ENCODE measurements at places on chromosomes 3 and 15.

GRCh38 chr3:108106031-108106430, 15.2 kb upstream of the CD47 start:
- DNase-seq: no peak

- no peak for DNase-seq
These were observed 384.0 kb upstream of the TGFBR2 start for GRCh38 chr3:30222441-30222840.

- DNase-seq: no peak
These were observed 1.4 kb downstream of the ATOSA start for GRCh38 chr15:52677593-52678467.

GRCh38 chr15:88401251-88401995, 65.8 kb downstream of the MRPL46 start:
- no peak for DNase-seq

GRCh38 chr3:71578054-71578751, 5.3 kb downstream of the FOXP1 start:
- no peak for DNase-seq

GRCh38 chr15:89196994-89197393, 24.4 kb downstream of the RLBP1 start:
- DNase-seq: no peak

DNA sequence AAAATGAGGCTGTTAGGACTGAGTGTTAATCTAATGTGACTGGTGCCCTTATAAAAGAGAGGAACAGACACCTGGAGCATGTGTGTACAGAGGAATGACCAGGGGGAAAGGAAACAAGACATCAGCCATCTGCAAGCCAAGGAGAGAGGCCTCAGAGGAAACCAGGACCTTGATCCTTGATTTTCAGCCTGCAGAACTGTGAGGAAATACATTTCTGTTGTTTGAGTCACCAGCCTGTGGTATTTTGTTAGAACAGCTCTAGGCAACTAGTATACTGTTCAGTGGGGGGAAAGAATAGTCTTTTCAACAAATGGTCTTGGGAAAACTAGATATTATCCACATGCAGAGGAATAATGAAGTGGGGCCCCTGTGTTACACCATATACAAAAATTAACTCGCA, 80.6 kb downstream of the CCR1 start:
- DNase-seq: no peak

- no peak for DNase-seq
These were observed 941 bp upstream of the SH3BP5 start for GRCh38 chr3:15333099-15333955.

- DNase-seq: no peak
These were observed 32.3 kb upstream of the TMCO5A start for GRCh38 chr15:37902126-37902525.

DNA sequence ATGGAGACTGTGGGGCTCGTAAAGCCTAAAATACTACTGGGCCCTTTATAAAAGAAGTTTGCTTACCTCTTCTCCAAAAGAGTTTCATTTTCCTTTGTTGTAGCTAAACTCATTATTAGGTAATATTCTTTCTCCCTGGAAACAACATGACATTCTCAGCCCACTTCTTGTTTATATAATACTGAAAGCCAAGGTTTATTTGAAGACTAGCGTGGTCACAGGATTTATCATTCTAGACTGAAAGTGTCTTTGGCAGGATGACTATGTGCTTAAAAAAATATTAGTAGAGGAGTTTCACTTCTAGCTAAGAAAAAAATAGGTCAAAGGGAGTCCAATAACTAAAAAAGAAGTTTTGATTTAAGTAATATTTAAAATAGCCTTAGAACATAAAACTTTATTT, 1085.2 kb upstream of the CADM2 start:
- DNase-seq: no peak

GRCh38 chr15:25954398-25954797, 91.3 kb upstream of the ATP10A start:
- no peak for DNase-seq

GRCh38 chr3:72888546-72889309, 882 bp downstream of the GXYLT2 start:
- DNase-seq: no peak

DNA sequence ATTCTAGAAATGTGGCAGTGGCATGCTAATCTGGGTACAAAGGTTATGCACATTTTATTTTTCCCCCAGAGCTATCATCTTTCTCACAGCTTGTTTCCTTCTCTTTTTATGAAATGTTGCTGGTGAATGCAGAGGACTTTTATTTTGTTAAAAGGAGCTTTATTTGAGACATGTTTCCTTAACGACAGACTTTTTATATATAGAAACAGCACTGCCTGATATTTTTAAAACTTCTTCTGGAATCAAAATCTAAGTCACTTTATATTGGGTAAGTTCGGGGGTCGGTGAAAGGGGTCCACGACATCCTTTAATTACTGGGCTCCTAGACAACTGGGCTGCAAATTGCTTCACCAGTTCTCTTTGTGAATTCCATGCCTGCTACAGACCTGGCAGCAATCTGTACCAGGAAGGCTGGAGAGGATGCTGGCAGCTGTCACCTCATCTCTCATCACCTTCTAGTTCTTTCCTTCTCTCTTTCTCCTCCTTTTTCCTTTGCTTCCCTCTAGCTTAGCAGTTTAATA, 464.7 kb downstream of the PDCD6IP start:
- DNase-seq: no peak

DNA sequence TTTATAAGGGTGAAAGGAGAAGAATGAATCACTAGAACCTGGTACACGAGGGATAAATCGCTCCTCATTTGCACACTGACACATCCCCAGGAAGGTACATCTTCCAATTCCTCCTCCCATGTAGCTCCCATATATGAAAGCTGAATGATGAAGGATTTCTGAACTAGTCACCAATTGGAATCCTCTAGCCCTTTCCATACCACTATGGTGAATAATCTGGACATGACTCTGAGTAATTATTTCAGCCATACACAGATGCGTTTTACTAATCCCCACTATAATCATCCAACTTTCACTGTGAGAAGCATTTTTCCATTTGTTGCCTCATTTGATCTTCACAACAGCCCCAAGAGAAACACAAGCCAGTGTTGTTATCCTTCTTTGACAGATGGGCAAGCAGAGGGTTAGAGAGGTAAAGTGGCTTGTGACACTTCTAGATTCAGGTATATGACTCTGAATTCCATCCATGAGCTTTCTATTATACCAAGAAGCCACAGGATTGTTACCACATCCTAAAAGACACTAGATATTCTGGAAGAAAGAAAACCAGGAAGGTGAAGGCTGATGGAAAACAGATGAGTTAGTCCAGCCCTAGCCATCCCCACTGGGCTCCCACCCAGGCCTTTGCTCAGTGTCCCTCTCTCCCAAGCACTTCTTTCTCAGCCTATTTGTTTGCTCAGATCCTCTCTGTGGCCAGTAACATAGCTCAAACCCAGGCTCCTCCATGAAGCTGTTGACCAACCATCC, 22.2 kb upstream of the BCL6 start:
- DNase-seq: no peak

- DNase-seq: no peak
These were observed 18.7 kb downstream of the IGSF11 start for GRCh38 chr3:119015942-119016341.

DNA sequence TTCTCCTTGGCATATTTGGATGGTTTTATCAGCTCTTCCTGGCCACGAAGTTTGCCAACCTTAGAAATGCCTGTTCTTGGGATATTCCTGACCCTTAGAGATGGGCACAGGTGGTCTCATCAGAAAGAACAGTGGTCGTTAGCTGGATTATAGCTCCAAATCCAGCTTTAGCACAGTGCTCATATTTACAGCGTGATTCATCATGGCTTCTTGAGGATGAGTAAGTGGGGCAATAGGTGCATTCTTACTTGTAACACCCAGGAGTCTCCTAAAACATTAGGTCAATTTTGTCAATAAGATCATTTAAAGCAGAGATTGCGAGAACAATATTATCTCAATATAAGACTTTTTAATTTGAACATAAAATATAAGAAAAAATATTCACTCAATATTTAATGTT, 191.9 kb downstream of the GABRB3 start:
- DNase-seq: no peak

DNA sequence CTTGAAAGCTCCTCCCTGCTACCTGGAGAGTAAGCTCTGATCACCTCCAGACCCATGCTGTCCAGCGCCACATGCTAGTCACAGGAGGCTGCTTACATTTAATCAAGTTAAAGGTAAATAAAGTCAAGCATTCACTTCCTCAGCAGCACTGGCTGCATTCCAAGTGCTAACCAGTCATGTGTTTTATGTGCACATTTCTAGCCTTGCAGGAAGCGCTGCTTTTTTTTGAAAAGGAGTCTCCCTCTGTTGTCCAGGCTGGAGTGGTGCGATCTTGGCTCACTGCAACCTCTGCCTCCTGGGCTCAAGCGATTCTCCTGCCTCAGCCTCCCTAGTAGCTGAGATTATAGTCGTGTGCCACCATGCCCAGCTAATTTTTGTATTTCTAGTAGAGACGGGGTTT, 279.2 kb downstream of the GABRG3 start:
- no peak for DNase-seq

DNA sequence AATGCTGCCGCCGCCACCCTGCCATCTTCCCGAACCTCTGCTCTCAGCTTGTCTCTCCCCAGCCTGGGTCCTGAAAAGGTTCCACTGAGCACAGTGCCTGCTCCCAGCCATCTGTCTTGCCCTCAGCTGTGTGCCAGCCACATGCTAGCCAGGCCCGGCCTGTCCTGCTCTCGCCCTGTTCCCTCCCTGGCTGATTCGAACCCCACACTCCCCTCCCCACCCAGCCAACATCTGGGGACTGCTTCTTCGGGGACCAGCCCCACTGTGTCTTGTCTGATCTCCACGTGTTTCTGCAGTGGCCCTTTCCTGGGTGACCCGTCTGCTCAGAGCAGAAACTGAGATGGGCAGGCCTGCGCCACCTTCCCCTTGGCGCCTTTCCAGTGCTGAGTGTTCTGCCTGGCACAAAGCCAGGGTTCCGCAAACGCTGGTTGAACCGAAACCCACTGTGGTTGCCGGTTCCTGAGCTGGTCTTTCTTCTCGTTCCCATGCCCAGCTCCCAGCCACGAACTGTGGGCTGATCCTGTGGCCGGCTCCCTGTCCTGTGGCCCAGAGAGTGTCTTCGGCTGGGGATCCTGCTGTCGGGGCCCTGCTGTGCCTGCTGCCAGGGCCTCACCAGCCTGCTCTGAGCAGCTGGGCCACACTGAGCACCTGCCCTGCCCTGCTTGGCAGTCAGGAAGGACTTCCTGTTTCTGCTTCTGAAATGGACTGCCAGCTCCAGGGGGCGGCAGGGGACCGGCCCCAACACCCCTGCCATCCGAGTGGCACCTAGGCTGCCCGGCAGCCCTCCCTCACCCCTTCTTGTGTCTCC, 62.7 kb upstream of the KLF13 start:
- DNase-seq: no peak

DNA sequence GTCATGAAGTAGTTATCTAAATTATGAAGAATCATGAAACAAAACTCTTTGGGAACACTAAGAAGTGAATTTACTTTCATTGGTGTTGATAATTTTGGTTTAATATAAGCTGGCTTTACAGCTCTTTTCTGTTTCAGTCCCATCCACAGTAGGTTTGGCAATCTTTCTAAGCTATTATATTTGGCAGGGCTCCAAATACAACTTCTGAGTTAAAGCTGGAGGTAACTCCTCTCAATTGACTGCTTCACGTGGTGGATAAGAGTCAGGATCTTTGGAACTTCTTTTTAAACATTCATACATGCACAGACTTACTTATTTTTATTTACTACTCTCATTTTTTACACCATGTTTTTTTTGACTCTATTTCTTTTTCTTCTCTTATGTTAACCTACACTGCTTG, 106.5 kb upstream of the EPHA3 start:
- DNase-seq: no peak

GRCh38 chr3:185397676-185398075, 34.7 kb downstream of the MAP3K13 start:
- no peak for DNase-seq

DNA sequence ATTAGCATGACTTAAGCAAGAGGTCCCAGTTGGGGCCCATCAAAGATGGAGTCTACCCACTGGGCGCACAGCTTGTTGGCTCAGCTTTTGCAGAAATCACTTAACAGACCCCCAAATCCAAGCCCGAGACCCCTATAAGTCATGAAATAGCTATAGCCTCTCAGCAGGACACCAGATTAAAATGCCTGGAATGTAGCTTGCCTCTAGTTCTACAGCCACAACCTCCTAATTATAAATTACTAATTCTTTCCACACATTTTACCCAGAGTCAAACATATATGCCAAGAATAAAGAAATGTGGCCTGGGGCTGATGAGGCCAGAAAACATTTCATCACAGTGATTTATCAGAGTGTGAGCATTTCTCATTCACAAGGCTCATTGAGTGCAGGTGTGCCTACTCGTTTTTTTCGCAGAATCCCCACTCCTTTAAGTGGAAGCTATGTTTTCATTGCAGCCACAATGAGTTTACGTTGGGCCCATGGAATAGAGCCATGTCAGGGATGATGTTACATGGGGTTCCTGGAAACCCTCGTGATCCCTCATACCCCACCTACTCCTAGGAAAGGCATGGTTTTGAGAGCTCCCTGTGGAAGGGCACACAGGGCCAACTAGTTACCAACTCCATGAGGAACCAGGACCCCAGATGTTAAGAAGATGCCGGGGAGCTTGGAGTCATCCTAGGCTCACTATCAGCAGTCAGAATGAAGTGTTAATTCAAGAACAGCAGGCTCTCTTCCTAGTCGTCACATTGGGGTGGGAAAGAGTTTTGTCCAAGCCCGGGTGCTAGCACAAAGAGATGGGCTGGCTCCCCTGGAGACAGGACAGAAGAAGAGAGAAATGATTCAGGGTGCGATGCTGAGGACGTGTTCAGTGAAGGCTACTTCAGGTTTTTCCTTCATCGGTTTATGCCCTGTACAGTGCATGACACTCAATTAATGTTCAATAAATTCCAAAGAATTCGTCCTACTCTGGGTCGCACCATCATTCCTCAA, 90.2 kb upstream of the ABHD17C start:
- no peak for DNase-seq

GRCh38 chr15:47951781-47952180, 169.0 kb upstream of the SLC24A5 start:
- no peak for DNase-seq

- no peak for DNase-seq
These were observed 318.8 kb upstream of the CTDSPL start for GRCh38 chr3:37542772-37543449.

- DNase-seq: no peak
These were observed 9.2 kb upstream of the RBSN start for GRCh38 chr3:15108082-15108545.

DNA sequence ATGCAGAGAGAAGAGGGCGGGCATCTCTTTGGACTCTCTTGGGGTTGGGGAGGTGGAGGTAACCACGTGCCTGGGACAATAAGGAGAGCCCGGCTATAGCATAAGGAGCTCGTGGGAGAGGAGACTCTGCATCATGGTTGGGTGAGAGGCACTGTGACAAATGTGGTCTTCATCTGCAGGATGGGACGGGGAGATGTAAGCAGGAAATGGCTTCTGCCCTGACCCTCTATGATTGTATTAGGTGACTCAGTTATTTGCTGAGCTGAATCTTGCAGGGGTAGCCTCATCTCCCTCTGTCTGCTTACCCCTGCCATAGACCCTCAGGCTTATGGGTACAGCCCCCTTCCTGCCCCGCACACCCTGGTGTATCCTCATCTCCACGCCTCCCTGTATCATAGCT, 48.7 kb downstream of the CORO2B start:
- no peak for DNase-seq

Measured in NCI-H187 treated with DMSO at 0.1 percent for 48 hours (cell line).